NCI-H510A (cell line): ENCODE measurements at places on chromosomes 11 and 22.
A peak's percentile ranks its signal among the peaks of the same experiment; 100 is the strongest.

- DNase-seq = no peak
Measured at GRCh38 chr22:25134451-25134850, 65.2 kb upstream of the CRYBB3 start.

GRCh38 chr11:114121138-114121537 is 61.6 kb downstream of the ZBTB16 start:
- DNase-seq = no peak

DNA sequence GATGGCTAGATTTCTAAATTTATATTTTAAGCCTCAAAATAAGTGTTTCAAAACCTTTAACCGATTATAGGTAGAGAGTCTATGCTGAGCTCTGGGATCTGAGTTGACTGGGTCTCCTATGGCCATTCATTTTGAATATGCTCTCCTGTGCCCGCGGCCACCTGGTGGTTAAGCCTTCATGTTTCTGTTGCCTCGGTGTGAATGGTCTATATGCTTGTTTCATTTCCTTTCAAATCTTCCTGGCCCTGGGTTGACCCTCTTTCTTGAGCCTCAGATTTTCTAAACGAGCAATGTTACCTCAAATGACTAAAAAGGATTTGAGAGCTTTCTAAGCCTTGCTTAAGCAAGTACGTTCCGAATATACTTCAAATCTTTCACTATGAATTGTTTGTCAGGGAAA is 789.4 kb upstream of the KIRREL3 start:
- peak; percentile 36 for DNase-seq

GRCh38 chr11:103744496-103745153 is 291.8 kb upstream of the DDI1 start:
- DNase-seq = no peak

DNA sequence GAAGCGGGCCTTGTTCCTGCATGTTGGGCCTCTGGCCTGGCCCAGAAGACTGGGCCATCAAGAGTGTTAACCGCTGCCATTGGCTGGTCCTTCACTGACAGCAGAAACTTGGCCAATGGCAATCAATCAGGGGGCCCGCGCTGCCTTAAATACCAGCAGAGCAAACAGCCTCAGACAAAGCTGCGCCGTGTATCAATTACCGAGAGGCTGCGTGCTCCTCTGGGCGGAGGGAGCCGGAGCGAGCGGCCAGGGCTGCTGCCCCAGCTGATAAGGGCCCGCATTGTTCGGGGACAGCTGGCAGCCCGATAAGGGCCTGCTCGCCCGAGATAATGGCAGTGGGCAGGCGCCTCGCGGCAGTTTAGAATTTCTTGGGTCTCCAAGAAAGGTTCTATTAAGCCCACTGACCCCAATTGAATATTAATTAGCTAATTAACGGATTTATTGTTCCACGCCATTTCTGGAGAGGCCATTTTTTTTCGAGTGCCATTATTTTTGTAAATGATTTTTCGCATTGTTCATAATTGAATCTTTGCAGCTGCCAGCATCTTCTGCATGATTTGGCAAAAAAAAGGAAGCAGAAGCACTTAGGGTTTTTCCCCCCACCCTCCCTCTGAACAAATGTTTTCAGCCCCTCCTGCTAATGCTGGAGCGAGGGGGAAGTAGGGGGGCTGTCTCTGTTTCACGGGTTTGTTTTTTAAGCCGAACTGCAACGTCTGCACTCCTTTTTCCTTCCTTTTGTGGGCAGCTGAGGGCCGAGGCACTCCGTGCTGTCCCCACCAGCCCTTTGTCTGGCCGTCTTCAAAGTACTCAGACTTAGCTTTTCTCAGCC is 37.6 kb upstream of the RIC3 start:
- DNase-seq = no peak

DNA sequence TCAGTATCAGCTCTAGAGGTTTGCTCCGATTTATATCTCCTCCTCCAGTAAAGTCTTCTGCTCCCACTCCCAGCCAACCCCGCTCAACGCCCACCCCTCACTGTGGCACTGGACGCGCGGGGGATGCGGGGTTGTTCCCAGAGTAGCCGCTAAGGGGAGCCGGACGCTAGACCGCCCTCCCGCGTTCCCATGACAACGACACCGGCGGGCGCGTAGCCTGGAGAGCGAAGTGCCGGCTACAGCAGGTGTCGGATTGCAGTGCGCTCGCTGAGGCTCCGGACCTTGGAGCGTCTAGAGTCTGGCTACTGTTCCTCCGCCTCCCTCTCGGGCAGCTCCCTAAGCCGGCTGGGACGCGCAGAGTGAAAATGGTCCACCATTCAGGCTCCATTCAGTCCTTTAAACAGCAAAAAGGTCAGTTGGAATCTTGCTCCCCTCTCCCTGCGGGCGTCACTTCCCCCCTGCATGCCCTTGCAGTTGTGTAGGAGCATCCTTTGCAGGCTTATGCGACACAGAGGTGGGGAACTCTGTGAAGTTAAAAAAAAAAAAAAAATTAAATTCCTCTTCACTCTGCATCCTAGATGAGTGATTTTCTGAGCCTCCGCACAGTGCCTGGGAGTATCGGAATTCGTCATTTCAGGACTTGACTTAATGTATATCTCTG is at the start of gene ANO3:
TSS of gene ANO3 (plus strand) at position 220 of the 661 bp plus-strand sequence. CDS start at position 366, 146 bp downstream.
- DNase-seq = peak; percentile 78

DNA sequence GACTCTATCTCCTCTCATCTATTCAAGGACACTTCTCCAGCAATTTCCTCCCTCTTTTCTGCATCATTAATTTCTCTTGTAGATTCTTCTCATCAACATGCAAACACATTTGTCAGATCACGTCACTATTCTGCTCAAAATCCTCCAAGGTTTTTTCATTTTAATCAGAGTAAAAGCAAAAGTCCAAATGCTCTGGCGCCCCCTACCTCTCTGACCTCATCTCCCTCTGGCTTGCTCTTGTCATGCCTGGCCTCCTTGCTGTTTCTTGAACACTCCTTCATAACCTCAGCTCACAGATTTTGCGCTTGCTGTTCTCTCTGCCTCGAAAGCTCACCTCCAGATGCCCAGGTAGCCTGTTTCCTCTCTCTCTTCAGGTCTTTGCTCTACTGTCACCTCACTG is 22.4 kb downstream of the RTCB start:
- DNase-seq = no peak

DNA sequence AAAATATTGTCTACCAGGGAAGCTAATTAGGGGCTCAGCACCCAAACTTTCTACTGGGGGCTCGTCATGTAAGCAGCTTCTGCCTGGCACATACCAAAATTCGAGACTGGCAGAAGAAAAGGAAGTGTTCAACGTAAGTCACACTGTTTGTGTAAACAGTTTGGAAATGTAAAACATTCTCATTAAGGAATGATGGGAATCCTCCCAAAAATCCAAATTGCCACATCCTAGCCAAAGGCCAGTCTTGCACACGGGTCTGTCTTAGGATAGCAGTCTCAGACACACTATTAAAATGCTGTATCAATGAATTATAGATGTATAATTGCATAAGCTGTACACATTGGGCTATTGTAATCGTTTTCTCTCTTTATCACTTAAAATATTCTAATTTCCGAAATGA is 28.9 kb downstream of the CUL5 start:
- DNase-seq = no peak

DNA sequence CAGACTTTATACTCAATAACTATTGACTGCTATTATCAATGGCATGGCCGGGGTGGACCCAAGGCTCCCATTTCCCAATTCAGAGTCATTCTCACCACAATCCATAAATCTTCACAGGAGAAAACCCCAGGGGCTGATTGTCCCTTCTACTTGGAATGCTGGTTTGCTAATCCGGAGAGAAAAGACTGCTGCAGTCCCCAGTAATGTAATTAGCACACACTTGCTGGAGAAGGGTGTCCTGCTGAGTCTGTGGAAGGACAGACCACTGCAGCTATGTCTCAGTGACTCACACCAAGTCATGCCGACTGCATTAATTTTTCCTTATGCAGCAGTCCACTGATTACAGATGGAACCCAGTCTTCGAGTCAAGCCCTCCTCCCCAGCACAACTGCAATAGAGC is 5.9 kb upstream of the ETS1 start:
- no peak for DNase-seq

- no peak for DNase-seq
Measured at GRCh38 chr11:132258875-132259274, 888.5 kb downstream of the NTM start.

DNA sequence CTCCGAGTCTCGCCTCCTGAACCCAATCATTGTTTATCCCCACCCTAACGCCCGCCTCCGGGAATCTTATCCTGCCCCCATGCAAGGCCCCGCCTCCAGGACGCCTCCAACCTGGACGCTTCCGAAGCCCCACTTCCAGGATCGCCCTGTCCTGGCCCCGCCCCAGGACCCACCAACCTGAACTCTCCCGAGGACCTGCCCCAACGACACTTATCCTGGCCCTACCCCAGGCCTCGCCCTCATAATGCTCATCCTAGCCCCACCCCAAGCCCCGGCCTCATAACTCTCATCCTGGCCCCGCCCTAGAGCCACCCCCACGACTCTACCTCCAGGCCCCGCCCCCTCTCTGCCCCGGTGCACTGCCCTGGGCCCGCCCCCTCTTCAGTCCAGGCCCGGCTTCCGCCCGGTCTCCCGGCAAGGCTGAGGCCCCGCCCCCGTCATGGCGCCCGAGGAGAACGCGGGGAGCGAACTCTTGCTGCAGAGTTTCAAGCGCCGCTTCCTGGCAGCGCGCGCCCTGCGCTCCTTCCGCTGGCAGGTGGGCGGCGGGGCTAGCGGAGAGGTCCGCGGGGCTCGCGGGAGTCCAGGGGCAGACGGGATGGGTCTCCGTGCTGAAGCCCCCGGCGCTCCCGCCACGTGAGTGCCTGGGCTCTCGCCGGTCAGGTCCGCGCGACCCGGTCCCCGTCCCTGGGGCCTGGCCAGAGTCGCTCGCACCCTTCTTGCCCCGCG is 45.7 kb upstream of the DEFB108B start:
- DNase-seq = peak; percentile 94

GRCh38 chr22:49141761-49142160 is 685.9 kb downstream of the BRD1 start:
- DNase-seq = no peak

GRCh38 chr11:64339754-64340408 is at the start of gene CCDC88B:
CCDC88B (plus strand) TSS chr11:64340204; CDS start chr11:64340267, 63 bp downstream.
- no peak for DNase-seq

- peak; percentile 12 for DNase-seq
Measured at GRCh38 chr11:106621484-106621883, 396.8 kb downstream of the GUCY1A2 start.

- DNase-seq = no peak
Measured at GRCh38 chr11:64711138-64711955, 11.7 kb downstream of the NRXN2 start.

GRCh38 chr11:102322560-102322959 is 5.3 kb downstream of the BIRC3 start:
- DNase-seq = no peak

DNA sequence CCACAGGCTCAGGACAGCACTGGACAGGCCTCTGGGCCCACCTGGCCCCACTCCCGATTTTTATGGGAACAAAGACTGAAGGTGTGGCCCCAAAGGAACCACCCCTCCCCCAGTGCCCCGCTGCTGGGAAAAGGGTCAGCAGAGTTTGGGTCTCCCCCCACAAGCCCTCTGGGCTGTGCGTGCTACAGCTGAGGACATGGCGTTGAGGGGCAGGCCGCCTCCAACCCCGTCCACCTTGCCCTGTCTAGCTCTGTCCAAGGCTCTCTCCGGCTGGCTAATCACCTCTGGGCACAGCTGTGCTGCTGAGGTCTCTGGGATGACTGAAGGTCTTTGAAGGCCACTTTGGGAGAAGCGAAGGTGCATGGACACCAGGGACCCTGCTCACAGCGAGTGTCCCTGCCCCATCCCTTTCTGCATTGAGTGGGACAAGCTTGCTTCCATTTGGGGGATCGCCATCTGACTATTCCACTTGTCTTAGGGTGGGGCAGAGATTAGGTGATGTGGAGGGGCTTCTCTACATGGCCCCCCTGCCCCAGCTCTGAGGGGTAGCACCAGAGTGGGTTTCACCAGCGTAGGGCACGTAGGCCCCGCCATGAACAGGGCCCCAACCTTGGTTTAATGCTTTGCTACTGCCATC is 6.5 kb downstream of the ASCL2 start:
- DNase-seq = no peak

DNA sequence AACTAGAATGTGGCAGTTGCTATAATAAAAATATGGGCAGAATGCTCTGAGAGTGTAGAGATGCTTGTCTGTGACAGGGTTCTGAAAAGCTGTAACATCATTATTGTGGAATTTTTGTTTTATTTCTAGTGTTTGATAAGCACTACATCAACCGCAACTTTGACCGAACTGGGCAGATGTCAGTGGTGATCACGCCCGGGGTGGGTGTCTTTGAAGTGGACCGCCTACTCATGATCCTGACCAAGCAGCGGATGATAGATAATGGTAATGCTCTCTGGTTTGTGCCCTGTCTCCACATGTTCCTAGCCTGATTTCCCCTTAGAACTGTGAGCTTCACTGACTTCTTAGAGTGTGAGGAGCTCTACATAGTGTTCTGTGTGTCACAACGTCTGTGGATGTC is 48.8 kb downstream of the DEPDC5 start:
- no peak for DNase-seq

GRCh38 chr11:36695571-36695970 is 97.5 kb upstream of the RAG2 start:
- no peak for DNase-seq

DNA sequence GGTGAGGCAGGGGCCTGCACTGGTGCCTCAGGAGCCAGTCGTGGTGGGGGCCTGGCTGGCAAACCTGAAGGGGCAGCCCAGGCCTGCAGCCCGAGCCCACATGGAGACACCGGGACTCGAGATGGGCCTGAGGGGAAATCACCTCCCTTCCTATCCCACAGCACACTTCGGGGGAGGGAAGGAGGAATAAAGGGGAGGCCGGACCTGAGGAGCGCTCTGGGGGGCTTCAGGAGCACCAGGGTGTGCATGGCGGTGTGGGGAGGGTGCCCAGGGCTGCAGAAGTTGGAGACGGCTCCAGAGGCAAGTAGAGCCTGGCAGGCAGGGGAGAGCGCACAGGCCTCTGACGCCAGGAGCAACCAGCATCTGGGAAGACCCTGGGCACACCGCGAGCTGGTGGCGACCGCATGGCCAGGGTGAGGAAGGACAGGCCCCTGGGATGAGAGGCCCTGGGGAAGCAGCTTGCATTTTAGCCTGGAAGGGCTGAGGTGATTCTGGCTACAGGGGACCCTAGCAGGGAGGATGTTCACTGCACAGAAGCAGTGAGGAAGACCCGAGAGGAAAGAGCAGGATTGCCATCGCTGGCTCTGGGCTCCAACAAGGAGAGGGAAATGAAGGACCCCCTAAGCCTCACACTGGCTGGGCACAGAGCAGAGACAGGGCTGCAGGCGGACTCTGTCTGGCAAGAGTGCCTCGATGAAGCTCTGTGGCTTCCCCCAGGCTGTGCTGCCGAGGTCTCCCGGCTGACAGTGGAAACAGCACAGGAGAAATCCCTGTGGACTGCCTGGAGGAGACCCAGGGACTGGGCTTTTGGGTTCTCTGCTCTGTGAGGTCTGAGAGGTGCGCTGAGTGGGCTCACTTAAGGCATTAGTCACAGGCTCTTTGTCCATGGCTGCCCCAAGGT is 457.7 kb downstream of the BRD1 start:
- no peak for DNase-seq

DNA sequence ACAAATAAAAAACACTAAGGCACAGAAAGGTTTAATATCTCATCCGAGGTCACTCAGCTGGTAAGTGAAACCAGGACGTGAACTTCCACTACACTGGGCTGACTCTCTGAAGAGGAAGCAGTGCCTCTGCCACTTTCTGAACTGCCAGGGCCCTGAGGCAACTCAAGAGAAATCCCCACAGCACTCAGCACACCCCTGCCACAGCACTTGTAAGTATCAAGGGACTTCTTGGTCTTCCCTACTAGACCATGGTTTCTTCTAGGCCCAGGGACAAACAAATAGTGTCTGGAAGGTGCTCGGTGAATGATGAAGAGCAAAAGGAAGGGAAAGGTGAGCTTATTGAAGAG is 49.7 kb downstream of the RPL27A start:
- DNase-seq = no peak
